ENCODE measurements at places on chromosomes 4 and X.

GRCh38 chr4:8171984-8172924, 13.6 kb upstream of the ABLIM2 start:
- DNase-seq = no peak

DNA sequence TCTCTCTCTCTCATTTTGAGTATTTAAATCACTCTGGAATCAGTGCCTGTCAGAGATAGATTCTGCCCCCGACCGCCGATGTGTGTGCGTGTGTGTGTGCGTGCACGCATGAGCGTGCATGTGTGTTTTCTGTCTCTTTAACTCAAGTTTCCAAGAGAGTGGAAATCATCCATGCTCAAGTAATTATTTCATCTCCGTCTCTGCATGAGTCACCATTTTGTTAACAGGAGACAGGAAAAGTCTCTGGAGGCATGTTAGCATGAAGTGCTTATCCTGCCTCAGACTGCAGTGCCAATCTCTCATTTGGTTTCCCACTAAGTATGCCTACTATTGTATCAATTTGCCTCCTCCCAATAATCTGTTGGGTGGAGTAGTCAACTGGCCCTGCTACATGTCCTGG, 182.9 kb upstream of the NHS start:
- DNase-seq = no peak

GRCh38 chr4:94363136-94363655, 20.6 kb upstream of the HPGDS start:
- no peak for DNase-seq

- no peak for DNase-seq
These were observed 27.3 kb upstream of the JADE1 start for GRCh38 chr4:128782076-128782715.

- DNase-seq = no peak
These were observed 446.3 kb upstream of the GNPDA2 start for GRCh38 chr4:45172636-45173035.

DNA sequence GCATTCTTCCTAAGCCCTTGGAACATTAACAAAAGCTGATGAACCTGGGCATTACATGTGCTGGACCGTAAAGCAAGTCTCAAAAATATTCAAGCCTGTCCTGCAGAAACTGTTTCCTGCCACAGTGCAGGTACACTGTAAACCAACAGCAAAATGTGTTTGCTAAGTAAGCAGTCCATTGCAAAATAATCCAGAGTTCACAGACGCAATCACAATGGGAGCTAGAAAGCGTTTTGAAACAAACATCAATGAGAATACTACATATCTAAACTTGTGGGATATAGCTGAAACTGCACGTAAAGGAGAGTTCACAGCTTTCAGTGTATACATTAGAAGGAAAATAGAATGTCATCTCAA, 61.6 kb downstream of the RGS12 start:
- no peak for DNase-seq

DNA sequence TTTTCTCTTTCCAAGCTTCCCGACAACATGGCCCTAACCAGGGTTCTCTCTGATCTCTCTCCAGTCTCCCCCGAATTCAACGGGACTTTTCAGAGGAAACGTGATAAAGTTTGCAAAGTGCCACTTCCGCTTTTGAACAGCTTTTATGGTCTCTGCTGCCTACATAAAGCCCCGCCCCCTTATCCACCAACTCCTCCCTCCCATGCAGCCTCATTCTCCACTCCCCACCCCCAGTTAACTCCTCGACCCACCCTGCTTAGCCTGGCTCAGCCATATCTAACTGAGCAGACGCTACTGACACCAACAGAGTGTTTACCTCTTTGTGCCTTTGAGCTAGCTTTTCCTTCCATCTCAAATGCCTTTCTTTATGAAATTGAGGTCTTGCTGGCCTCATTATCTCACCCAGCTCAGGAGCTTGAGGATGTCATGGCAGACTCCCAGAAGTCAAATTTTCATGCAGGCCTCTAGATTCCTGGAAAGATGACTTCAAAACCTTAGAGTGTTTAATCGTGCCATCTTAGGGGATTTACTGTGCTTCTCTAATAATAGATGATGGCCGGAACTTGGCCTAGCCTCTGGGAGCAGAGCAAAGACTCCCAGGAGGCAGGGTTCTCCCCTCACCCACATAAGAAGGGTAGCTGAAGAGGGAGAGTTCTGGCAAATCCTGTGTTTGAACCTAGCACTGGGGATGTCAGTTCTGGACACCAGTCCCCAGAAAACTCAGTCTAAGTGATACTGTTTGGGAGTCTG, 606.0 kb downstream of the BCOR start:
- peak; percentile 41 for DNase-seq

GRCh38 chr4:44806071-44806470, 79.7 kb upstream of the GNPDA2 start:
- DNase-seq = no peak
